ENCODE measurements at places on chromosomes 12 and 14. TPM values are rescaled to one million over a fixed set of nuclear protein-coding genes. Genes with fewer than 3 reads are reported as not detected.
A peak's percentile ranks its signal among the peaks of the same experiment; 100 is the strongest.

DNA sequence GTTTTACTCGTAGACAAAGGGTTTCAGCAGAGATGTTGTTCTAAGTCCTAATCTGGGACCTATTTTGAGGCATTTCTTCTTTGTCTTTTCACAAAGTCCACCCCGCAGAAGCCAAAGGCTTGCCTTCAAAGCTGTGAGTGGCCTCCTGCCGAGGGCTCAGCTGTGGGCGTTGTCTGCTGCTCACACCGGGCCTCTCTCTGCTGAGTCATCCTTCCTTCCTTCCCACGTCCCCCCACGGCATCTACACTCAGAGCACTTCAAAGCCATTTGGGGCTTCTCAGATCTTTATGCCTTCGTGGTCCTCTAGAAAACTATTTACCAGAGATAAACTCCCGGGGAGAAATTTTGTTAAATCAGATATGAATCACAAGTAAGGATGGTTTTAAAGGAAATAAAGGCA lies 115.9 kb upstream of the TMPO start:
- H3K27me3 ChIP-seq, result no peaks in the 10 kb centered on the region
- no peaks in the 10 kb centered on the region for H3K4me1 ChIP-seq
- no peak overlapping the region for H3K4me3 ChIP-seq

DNA sequence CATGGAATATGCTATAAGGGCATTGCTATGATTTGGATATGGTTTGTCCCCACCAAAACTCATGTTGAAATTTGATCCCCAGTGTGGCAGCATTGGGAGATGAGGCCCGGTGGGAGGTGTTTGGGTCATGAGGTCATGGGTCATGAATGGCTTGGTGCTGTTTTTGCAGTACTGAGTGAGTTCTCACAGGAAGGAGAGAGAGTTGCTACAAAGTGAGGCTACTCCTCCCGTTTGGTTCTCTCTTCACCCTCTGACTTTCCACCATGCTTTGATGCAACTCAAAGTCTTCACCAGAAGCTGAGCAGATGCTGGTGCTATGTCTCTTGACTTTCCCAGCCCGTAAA lies 388.1 kb upstream of the TMPO start:
- no peak overlapping the region for H3K4me3 ChIP-seq
- no peaks in the 10 kb centered on the region for H3K36me3 ChIP-seq
- H3K27ac ChIP-seq, result no peak overlapping the region
- DNase-seq, result no peak
- no peaks in the 10 kb centered on the region for H3K27me3 ChIP-seq

Gene C14orf180
- not detected for total RNA-seq

DNA sequence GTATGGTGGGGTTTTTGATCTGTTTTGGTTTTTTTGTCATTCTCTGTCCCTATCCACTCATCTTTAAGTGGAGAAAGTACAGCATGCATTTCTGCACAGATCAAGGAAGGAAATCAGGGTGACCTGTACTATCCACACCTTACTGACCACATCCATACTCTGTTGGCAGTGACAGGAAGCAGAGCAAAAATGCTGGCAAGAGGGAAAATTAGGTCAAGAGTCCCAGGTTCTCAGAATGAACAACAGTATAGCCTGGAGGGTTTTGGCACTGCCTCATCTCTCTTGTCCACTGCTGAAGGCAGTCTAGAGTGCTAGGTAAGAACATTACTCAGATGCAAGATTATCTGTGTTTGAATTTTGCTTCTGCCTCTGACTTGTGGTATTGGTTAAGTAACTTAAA lies 70.7 kb downstream of the TAOK3 start:
- peak; percentile 41 for DNase-seq
- H3K4me3 ChIP-seq, result no peak overlapping the region
- H3K27ac ChIP-seq, result no peak overlapping the region
- no peaks in the 10 kb centered on the region for H3K36me3 ChIP-seq

- peak overlapping the region; percentile 64 for H3K4me3 ChIP-seq
- peaks cover 13% of the 10 kb centered on the region for H3K4me1 ChIP-seq
- peak; percentile 80 for DNase-seq
- peaks cover 13% of the 10 kb centered on the region for H3K27me3 ChIP-seq
- H3K27ac ChIP-seq, result no peak overlapping the region
These were observed 2.7 kb downstream of the PTHLH start for GRCh38 chr12:27969624-27970400.

Gene IL22
- not detected for total RNA-seq

DNA sequence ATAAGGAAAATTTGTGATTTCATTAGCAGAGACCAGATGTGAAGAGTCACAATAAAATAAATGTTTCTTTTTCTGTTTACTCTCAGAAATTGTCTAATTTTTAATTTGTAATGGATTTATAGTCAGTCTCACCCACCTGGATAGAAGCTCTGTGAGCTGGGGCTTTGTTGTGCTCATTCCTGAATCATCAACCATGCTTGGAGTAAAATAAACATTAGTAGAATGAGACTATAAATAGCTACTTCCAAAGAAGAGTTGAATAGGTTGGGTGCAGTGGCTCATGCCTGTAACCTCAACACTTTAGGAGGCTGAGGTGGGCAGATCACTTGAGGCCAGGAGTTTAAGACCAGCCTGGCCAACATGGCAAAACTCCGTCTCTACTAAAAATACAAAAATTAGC lies 185.3 kb upstream of the FBXO33 start:
- no peaks in the 10 kb centered on the region for H3K27me3 ChIP-seq
- H3K4me1 ChIP-seq, result no peaks in the 10 kb centered on the region
- H3K27ac ChIP-seq, result no peak overlapping the region
- no peak overlapping the region for H3K4me3 ChIP-seq
- DNase-seq, result peak; percentile 2

- H3K27me3 ChIP-seq, result peaks cover 3% of the 10 kb centered on the region
- DNase-seq, result no peak
- no peak overlapping the region for H3K4me3 ChIP-seq
These were observed 15.6 kb downstream of the LGR5 start for GRCh38 chr12:71455028-71455737.

Gene SIRT4
- 2.5 TPM for total RNA-seq

GRCh38 chr12:109863847-109864712 lies 16.3 kb downstream of the GLTP start:
- no peaks in the 10 kb centered on the region for H3K27me3 ChIP-seq
- H3K4me1 ChIP-seq, result peaks cover 4% of the 10 kb centered on the region
- peak; percentile 50 for DNase-seq
- no peak overlapping the region for H3K27ac ChIP-seq
- H3K4me3 ChIP-seq, result no peak overlapping the region

DNA sequence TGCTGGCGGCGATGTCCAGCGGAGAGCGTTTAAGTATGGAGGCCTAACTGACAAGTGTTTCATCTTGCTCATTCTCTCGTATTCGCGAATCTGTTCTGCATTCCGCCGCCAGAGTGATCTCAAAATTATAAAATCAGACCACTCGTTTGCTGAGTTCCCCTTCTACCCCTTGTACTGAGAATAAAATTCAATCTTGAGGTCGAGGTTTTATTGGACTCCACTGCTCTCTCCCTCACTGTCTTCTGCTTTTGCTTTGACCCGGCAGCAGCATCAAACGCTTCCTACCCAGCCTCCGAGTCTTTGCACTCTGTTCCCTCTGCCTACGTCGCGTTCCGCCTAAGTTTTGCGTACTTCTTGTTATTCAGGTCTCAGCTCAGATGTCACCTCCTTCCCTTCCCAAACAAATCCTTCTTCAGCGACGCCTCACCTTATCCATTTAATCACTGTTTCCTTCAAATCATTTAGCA lies 462 bp downstream of the KNTC1 start:
- peak overlapping the region; percentile 85 for H3K27ac ChIP-seq
- DNase-seq, result peak; percentile 10
- H3K27me3 ChIP-seq, result no peaks in the 10 kb centered on the region
- H3K4me3 ChIP-seq, result peak overlapping the region; percentile 73
- H3K4me1 ChIP-seq, result peaks cover 5% of the 10 kb centered on the region

DNA sequence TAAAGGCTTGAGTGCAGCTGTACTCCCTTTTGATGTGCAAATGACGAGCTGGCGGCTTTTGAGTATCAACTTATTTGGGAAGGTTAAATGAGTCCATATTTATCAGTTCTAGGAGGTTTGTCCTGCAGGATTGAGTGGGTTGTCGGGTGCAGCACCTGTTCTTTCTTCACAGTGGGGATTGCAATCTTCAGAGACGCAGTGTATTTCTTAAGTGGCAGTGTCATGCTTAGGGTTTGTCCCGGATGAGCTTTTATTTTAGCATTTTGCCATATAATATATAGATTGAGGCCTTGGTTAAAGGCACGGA lies 1.2 kb downstream of the FUT8 start:
- H3K27me3 ChIP-seq, result no peaks in the 10 kb centered on the region
- no peaks in the 10 kb centered on the region for H3K36me3 ChIP-seq
- DNase-seq, result peak; percentile 15
- peak overlapping the region; percentile 79 for H3K4me3 ChIP-seq
- H3K27ac ChIP-seq, result peak overlapping the region; percentile 77

GRCh38 chr12:41212625-41213024 lies 24.5 kb downstream of the PDZRN4 start:
- no peaks in the 10 kb centered on the region for H3K36me3 ChIP-seq
- H3K27me3 ChIP-seq, result no peaks in the 10 kb centered on the region
- no peak overlapping the region for H3K27ac ChIP-seq

Gene C12orf60
- 1.5 TPM for total RNA-seq

DNA sequence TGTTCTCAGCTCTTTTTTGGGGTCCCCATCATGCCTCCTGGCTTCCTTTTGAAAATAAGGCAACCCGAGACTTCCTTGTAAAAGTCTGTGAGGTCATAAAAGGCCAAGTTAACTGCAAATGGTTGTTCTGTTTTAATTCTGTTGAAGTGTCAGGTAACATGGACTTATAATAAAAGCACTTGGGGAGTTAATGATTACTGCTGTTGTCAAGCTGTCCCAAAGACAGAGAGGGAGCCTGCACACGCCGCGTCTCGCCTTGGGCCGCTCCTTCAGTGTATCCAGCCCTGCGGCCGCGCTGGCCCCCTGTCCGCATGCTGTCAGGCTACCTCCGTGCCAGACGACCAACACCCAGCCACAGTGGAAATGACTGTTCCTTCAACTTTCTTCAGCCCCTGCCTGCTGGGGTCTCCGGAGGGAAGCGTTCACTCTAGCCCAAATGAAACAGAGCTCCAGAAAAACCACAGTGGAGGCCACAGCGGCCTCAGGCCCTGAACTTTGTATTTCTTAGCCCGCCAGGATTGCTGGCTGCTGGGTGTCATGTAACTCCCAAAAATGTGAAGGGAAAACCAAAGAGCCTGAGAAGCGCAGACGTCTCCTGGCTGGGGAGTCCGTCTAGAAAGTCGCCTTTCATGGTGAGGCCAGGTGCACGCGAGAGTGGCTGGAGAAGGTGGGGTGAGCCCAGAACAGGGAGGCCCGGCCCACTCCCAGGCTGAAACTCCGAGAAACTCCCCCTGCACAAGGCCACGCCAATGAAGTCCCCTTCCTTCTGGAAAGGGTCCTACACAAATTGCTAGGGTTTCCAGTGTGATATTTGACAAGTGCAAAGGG lies 189.1 kb downstream of the ZFP36L1 start:
- DNase-seq, result no peak
- H3K36me3 ChIP-seq, result no peaks in the 10 kb centered on the region
- no peak overlapping the region for H3K27ac ChIP-seq
- H3K27me3 ChIP-seq, result no peaks in the 10 kb centered on the region

DNA sequence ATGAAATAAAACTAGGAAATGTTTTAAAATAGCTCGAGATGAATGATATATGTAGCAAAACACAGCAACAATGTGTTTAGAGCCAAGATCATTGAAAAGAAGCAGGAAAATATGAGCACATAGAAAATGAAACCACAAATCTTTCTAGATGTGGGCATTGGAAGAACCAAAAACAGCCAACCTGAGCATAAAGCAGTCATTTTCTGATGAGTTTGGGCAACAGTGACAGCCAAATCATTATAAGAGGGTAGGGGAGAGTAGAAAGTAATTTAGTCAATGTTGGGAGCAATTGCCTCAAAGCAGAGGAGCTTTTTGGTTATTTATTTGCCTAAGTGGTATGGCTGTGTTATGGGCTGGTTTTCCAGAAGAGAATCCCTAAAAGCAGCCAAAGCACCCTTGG lies 8.8 kb upstream of the BICDL1 start:
- peaks cover 3% of the 10 kb centered on the region for H3K27me3 ChIP-seq

Gene ALDH1L2
- total RNA-seq, result 35.7 TPM

GRCh38 chr14:97731800-97732199 lies 934.6 kb downstream of the VRK1 start:
- no peak overlapping the region for H3K27ac ChIP-seq
- no peaks in the 10 kb centered on the region for H3K4me1 ChIP-seq
- H3K27me3 ChIP-seq, result no peaks in the 10 kb centered on the region
- H3K4me3 ChIP-seq, result no peak overlapping the region
- H3K36me3 ChIP-seq, result no peaks in the 10 kb centered on the region
- no peak for DNase-seq

DNA sequence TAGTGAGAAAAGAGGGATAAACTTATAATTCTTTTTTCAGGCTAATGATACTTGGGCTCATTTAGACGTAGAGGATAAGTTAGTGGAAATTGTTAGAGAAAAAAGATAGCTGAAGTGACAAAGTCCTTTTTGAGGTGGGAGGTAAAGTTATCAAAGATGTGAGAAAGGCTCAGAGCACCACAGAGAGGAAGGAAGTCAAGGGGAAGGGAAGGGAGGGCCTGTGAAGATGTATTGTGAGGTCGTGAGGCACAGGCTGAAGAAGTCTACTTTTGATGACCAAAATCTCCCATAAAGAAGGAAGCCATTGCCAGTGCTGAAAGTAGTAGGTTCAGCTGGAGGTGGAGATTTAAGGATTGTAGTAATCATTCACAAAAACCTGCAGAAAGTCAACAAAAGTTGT lies 19.4 kb upstream of the PTGDR start:
- H3K27me3 ChIP-seq, result peaks cover 7% of the 10 kb centered on the region
- H3K4me1 ChIP-seq, result no peaks in the 10 kb centered on the region
- no peaks in the 10 kb centered on the region for H3K36me3 ChIP-seq

DNA sequence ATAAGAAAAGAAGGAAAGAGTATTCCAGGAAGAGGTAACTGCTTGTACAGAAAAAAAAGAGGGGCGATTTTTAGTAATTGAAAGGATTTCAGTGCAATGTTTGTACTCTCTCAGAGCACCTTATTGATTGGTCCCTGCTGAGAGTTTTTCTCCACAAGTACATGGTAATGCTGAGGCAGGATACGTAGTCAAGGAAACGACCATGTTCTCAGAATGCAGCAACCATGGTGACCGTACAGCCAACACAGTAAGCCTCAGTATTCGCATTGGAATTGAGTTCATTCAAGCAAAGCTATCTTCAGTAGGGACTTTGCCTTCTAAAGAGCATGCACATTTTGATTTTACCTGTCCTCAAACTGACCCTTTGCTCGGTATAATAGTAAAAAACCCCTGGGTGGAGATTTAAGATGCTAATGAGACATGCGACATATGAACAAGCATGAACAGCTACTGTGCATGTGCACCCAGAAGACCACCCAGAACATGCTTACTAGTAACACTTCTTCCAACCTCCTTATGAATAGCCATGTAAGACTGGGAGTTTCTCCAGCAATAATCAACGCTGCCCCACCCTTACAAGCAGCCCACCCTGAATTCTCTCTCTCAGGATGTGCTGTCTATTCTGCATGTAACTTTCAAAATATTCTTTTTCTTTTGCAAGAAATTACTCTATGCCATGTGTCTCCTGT lies 6.2 kb upstream of the SLC41A2 start:
- no peak overlapping the region for H3K4me3 ChIP-seq
- no peak for DNase-seq
- peaks cover 6% of the 10 kb centered on the region for H3K4me1 ChIP-seq
- H3K27me3 ChIP-seq, result no peaks in the 10 kb centered on the region
- no peak overlapping the region for H3K27ac ChIP-seq

Gene ASPG
- not detected for total RNA-seq
